ENCODE measurements at places on chromosomes 1 and 21.
A peak's percentile ranks its signal among the peaks of the same experiment; 100 is the strongest.

GRCh38 chr1:43532716-43533115 is 2.0 kb downstream of the PTPRF start:
- DNase-seq: no peak

DNA sequence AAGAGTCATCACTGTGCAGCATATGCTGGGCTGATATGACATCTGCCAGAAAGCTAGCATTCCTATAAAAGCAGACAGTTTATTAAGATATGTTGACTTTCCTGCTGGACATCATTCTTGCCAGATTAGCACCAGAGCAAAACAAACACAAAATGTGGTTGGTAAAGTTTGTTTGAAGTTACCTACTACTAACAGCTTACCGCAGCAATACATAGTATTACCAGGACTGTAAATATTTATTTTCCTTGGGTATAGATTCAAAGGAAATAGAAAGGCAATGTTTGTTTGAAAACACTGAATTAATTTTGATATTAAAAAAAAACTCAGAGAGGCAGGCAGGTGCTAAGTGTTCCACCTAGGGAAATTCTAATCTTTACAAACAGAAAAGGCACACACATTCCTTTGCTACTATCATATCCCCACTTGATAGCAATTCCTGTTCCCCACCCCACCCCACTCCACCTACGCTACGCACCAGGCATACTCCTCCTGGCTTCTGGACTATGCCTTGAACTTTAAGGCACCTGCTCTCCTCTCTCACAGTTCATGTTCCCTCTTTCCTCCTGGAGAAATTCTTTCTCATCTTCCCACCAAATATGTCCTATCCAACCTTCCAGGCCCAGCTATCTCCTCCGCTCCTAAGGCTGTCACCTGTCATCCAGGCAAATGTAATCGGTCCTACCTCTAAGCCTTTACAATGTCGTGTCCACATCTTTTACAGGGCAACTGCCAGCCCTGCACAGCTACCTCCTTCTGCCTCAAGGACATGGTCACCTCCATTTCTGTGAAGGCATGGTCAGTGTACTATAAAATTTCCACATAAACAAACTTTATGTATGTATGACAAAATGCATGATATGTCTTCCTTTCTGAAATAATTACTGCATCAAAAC is 34.7 kb downstream of the PTPN14 start:
- DNase-seq: no peak

DNA sequence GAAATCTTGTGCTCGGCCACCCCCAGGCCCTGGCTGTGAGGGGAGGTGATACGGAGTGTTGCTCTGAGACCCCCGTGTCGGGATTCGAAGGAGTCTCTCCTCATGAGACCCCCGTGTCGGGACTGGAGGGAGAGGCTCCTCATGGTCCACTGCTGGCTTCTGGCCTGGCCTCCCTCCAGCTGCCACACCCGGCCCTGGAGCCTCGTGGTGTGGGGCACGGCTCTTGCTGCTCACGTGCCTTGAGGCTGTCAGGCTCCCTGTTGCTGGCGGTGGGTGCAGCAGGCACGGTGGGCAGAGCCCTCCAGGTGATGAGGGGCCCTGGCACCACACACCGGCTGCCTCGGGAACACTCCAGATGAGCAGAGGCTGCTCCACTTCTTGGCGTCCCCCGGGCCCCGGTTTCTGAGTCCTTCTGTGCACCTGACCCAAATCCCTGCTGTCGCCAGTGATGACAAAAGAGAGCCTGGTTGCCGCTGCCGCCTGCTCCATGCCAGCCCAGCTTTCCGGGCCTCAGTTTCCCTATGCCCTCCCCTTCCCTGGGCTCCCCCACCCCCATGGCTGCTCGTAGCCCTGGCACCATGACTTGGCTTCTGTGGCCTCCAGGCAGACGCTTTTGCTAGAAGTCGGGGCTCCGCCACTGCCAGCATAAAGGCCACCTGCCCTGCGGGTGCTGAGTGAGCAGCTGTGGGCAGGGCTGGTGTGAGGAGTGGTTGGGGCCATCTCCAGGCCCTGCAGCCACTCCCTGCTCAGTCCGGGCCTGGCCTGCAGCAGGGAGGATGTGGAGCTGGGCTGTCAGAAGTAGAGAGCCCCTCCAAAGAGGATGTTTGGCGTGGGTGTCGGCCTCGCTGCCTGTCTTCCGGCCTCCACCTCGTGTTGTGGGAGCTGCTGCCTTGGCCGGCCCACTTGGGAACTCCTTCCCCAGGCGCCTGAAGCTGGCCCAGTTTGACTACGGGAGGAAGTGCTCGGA is 11.8 kb downstream of the TMEM240 start:
- no peak for DNase-seq

DNA sequence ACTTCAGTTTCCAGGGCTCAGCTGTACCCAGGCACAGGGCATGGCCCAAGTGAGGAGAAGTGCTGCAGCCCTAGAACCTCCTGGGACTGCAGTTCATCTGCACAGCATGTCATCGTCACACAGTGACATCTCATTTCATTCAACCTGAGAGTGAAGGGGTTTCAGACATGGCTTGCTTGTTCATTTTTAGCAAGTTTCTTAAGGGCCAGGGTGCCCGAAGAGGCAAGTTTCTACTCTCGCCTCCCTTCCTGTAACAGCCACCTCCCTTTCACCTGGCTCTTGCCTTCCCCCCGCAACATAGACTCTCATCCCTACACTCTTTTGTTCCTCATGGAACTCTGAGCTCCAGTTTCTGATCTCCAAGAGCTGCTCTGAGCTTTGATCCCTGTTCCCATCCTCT is 108.1 kb downstream of the C1orf21 start:
- no peak for DNase-seq

- DNase-seq: no peak
These were observed 18.5 kb downstream of the RIIAD1 start for GRCh38 chr1:151739590-151740355.

DNA sequence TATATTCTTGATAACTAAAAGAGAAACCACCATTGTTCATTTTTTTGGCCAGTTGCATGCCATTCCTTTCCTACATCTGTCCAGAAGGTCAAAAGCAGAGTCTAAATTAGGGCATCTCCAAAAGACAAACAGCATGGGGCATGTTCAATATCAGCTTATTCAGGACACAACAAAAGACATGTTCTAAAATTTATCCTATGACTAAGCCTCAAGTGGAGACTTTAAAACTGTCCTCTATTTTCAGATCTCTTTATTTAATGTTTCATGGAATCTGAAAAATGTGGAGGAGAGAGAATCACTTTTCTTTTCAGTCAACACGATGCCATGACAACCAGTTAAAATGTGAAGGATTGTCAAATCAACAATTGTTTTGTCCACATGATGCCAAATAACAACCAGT is 303.4 kb upstream of the PRMT6 start:
- no peak for DNase-seq

DNA sequence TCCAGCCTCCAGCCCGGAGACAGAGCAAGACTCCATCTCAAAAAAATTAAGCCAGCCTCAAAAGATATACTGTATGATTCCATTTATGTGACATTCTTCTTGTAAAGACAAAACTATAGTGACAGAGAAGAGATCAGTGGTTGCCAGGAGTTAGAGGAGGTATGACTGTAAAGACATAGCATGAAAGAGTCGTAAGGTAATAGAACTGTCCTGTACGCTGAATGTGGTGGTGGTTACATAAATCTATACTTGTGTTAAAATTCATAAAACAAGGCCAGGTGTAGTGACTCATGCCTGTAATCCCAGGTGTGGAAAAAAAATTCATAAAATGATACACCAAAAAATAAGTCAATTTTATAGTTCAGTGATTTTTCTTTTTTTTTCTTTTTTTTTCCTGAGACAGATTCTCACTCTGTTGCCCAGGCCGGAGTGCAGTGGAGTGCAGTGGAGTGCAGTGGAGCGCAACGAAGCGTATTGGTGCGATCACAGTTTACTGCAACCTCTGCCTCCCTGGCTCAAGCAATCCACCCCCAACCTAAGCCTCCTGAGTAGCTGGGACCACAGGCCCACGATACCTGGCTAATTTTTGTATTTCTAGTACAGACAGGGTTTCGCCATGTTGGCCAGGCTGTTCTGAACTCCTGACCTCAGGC is 84.9 kb upstream of the CXADR start:
- no peak for DNase-seq

DNA sequence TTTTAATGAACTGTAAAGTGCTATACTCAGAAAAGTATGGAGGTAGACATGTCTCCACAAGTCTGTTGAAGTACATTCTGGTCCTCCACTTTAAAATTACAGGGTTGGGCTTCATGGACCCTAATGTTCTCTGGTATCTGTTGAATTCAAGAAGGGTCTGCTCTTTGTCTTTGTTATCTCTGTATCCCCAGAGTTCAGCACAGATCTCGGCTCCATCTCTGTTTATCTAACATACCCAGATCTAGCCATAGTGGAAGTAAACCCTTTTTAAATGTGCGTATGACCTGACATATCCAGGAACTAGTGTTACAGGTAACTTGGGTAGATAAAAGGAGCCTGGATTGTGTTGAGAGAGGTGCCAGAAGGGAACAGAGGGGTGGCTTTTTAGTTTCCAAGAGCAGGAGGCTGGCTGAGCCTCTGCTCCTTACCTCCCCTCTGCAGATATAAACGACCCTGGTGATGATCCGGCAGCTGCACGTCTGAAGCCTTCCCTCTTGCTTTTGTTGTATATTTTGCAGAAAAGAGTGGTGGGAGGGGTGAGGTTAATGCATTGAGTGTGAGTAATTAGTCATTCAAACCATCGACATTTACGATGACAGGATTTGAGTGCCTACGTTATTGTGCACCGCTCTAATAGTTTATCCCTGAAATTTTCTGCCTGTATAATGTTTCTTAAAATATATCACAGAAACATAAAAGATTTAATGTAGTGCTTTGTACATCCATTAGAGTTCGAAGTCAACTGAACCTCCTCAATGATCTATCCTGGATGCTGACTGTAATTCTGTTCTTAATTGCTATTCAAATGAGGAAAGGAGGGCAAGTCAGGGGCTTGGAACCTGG is 30.8 kb downstream of the ELAVL4 start:
- DNase-seq: no peak

DNA sequence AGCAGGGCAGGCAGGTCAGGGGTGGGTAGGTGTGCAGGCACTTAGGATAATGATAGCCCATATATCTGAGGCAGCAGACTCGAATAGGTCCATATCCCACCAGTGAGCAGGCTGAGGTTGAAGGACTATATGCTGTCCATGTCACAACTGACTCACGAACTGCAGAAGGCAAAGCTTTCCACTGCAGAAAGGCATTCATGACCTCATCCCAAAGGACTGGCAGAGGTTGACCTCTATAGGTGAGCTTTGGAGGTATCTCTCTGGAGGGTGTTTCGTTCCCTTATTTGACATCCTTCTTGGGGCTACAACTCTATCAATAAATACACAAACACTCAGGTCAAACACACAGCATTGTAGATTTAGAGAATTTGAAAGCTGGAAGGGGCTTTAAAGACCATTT is 42.8 kb upstream of the MARK1 start:
- DNase-seq: no peak

- no peak for DNase-seq
These were observed 36.3 kb upstream of the PAXBP1 start for GRCh38 chr21:32807717-32808380.

DNA sequence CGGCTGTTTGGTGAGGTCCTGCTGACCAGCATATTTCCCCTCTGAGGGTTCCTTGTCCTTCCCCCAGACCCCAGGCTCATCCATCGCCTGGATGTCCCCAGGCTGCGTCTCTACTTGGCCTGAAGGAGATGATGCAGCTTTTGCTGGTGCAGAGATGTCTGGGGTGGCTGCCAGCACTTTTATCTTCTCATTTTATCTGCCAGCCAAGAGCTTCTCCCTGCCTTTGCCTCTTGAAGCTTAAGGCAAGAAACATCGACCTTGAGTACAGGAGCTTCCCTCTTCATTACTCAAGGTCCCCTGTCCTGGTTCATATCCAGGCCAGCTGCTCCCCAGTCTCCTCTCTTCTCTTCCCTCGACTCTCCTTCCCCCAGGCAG is 9.2 kb upstream of the H6PD start:
- no peak for DNase-seq

GRCh38 chr1:85276215-85276977 is at the start of gene BCL10:
Gene BCL10, minus strand, starts transcription at chr1:85276632. Its CDS starts 280 bp downstream, at chr1:85276352.
- peak; percentile 95 for DNase-seq

GRCh38 chr1:21913258-21913657 is 23.9 kb downstream of the HSPG2 start:
- no peak for DNase-seq

DNA sequence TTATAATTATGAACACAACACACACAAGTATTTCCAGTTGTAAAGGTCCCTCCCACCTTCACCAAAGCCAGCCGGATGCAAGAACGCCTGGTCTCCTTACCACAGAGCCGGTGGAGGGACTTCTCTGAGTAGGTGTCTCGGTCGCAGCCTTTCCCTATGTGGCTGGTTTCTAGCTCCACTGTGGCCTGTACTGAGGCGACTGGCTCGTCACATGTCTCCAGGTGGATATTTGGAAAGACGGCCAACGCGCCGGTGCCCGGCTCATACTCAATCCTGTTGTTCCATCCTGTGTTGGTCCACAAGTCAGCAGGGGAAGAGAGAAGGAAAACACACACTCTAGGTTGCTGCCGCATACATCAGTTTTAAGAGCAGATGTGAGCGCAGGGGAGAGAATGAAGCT is 74.4 kb downstream of the CLSTN1 start:
- DNase-seq: no peak

DNA sequence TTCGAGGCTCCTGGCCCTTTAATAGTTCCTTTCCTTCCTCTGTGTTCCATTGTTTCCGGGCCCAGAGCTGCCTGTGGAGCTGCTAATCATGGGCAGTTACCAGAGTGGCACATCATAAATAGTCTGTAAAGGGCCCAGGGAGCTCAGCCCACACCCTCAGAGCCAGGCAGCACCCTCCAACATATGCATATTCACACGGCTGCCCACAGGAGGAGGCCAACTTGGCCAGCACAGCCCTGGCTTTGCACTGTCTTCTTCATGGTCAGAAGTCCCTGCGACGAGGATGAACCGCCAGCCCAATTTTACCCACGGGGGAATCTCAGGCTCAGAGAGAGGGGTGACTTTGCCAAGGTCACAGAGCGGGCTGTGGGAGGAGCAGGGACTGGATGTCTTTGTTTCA is 172.5 kb downstream of the TRABD2B start:
- DNase-seq: no peak

GRCh38 chr1:29258976-29259801 is 22.9 kb downstream of the PTPRU start:
- DNase-seq: no peak
